Activated T-cell treated with anti-CD3 and anti-CD28 coated beads, Interleukin-2, amount 50 U/mL, for 24 hours (primary cell): ENCODE measurements at places on chromosomes 11 and 22.
A peak's percentile ranks its signal among the peaks of the same experiment; 100 is the strongest.

- DNase-seq = no peak
Observed at GRCh38 chr22:36901411-36902142, 11.9 kb upstream of the CSF2RB start.

GRCh38 chr22:19516378-19517170 is 7.6 kb downstream of the CLDN5 start:
- no peak for DNase-seq

DNA sequence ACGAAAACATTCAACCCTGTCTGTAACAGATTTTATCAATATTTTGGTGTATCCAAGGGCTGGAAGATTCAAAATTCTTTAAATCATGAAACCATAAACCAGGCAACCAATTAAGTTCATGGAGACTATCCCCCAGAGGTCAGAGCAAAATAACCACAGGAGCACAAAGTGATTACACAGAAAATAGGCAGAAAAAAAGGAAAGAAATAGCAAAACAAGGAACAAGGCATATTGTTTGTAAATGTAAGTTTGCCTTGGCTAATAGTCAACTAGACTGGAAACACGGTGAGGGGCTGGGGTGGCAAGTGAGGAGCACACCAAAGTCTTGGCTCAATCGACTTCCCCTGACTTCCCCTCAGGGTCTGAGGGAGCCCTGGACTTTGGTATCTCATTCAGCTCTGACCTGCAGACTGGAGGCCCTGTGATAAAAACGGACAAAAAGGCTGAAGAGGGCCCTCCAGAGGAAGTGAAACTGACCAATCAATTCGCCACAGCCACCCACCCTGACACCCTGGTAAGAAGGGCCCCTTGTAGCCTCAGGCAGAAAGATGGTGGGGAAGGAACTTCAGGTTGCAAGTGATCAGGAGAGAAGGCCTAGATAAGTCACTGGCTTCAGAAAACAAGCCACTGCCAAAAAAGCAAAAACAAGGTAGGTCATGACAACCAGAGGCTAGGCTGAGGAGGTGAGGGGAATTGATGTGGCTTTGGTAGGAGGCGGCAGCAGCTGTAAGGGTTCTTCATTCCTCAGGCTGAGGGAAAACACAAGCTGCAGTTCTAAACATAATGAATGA is 1.8 kb downstream of the SIK3 start:
- peak; percentile 44 for DNase-seq

GRCh38 chr22:35111244-35111643 is 45.3 kb downstream of the ISX start:
- no peak for DNase-seq

GRCh38 chr11:76610871-76611475 is 59.6 kb downstream of the LRRC32 start:
- no peak for DNase-seq

GRCh38 chr22:27804470-27805297 is 3.1 kb upstream of the MN1 start:
- peak; percentile 67 for DNase-seq

GRCh38 chr11:70067591-70068341 is 10.4 kb upstream of the ANO1 start:
- no peak for DNase-seq

DNA sequence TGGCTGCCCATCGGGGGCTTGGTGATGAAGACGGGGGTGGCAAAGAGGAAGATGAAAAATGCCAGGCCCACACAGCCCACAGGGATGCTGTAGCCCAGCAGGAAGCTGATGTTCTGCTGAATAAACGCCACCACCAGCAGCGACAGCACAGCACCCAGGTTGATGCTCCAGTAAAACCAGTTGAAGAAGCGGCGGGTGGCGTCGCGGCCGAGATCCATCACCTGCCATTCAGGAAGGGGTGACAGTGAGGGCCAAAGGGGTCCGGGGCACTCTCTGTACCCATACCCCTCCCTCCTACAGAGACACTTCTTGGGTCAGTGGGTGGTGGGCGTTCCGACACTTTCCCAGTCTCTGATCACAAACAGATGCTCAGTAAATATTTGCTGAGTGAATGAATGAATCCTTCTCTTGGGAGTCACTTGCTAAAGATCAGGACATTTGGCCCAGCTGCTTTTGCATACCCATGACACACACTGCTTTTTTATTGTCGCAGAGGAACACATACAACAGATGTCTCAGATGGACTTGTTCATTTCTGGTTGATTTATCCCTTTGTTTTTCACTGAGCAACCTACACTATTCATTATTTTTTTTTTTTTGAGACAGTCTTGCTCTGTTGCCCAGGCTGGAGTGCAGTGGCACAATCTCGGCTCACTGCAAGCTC is 5.2 kb downstream of the SLC15A3 start:
- DNase-seq = no peak

- DNase-seq = no peak
Observed at GRCh38 chr11:6516865-6517264, 19.8 kb downstream of the DNHD1 start.

DNA sequence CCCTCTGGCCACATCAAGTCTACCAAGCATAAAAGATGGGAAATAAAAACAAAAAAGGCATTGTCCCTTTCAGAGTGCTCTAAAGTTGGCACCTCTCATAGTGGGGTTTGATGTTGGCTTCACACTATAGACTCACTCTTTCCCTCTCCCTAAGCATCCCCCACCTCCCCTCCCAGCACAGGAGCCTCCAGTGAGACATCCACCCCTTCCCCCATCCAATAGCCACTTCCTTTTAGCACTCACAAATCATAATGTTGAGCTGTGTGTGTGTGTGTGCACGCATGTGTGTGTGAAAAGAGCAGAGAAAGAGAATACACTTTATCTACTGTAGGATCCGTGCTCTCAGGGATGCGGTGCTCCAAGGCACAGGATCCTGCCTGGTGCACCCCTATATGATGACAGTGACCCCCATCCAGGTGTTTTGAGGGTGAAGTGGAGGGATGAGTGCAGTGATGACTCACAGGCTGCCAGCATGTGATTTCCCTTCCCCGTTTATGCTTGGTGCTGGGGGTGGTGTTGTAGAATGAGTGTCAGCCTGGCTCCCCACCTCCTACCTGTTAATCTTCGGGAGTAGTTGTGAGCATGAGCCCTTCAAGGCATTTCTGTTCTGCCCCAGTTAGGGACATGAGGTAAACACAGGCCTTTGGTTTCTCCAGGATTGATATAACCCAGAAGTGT is 235.2 kb upstream of the B3GAT1 start:
- no peak for DNase-seq

DNA sequence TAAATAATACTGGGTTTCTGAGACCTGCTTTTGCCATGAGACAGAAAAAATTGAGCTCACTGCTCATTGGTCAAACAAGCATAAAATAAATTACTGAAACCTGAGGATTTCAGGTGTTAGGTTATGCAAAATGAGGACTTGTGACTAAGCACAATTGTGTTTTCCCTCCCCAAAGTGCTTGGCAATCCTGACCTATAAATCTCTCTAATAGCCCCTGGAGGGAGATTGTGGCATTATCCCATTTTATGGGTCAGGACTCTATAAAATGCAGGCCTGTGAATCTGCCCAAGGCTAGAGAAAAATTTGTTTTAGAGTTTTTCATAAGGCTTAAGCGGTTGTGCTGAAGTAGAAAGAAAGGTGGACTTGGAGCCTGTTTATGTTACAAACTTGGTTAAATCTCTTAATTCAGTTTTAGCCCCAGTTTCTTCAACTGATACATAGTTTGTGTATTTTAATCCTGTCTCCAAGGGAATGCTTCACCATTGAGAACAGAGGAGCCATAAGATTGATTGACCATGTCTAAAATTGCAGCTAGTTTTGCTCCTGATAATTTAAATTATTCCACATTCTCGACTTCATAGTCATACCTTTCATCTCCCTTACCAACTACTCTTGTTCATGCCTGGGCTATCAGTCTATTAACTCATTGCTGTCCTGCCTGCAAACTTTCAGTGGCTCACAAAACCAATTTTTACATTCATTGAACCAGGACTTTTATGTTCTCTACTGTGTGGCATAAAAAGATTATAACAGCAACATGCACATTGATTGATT is 63.6 kb upstream of the LRRC4C start:
- no peak for DNase-seq

GRCh38 chr22:20566420-20567260 is 59.2 kb downstream of the MED15 start:
- DNase-seq = peak; percentile 65

DNA sequence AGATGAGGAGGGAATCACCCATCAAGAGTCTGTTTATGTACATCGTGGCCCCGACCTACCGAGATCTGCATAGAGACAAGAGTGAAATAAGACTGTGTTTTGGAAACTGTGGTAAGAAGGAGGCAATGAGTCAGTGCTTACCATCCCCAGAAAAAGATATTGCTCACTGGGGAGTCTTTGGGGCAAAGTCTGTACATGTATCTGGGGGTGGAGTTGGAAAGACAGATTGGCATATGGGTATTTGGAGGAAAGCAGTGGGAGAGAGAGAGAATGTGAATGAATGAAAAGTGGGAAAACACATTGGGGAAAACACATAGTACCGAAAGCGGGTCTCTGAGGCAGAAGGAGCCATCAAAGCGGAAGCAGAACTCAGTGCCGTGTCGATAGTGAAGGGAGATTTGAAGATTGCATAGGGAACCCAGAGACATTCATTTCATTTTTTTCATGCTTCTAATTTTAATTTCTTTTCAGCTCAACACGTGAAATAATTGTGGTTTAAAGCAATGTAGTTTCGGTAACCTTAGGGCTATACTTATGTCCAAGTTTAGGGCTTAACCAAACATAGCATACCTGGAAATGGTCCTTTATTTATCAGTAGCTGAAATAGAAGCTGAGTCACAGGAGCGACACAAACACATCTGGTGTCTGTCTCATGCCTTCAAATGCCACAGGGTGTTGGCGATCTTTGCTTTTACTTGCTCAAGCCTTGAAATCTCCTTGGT is 98.6 kb upstream of the CD44 start:
- no peak for DNase-seq

GRCh38 chr11:74279256-74279655 is 32.2 kb downstream of the P4HA3 start:
- DNase-seq = no peak

- no peak for DNase-seq
Observed at GRCh38 chr11:31966846-31967245, 124.0 kb upstream of the RCN1 start.

GRCh38 chr22:19723983-19724827 is 866 bp downstream of the GP1BB start:
- peak; percentile 65 for DNase-seq

GRCh38 chr22:50456026-50456425 is 18.8 kb downstream of the SBF1 start:
- no peak for DNase-seq

DNA sequence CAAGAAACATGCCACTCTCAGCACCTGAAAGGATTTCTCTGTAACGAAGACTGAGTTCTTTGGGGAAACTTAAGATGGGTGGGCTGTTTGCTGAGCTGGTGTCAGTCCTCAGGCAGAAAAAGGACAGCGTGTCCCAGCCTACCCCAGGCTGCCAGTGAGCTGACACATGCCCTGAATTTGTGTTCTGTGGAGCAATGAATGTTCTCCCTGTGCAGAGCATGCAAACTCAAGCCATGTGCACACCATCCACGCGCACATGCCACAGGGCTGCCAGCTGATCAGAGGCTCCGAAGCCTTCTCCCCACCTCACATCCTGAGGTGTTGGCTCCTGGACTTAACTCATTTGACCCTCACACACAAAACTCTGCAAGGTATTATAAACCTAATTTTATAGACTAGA is 104.9 kb downstream of the KCNC1 start:
- no peak for DNase-seq

GRCh38 chr11:35951680-35952079 is 7.8 kb downstream of the LDLRAD3 start:
- no peak for DNase-seq

- DNase-seq = peak; percentile 83
Observed at GRCh38 chr22:41780746-41781505, 19.6 kb upstream of the CCDC134 start.

DNA sequence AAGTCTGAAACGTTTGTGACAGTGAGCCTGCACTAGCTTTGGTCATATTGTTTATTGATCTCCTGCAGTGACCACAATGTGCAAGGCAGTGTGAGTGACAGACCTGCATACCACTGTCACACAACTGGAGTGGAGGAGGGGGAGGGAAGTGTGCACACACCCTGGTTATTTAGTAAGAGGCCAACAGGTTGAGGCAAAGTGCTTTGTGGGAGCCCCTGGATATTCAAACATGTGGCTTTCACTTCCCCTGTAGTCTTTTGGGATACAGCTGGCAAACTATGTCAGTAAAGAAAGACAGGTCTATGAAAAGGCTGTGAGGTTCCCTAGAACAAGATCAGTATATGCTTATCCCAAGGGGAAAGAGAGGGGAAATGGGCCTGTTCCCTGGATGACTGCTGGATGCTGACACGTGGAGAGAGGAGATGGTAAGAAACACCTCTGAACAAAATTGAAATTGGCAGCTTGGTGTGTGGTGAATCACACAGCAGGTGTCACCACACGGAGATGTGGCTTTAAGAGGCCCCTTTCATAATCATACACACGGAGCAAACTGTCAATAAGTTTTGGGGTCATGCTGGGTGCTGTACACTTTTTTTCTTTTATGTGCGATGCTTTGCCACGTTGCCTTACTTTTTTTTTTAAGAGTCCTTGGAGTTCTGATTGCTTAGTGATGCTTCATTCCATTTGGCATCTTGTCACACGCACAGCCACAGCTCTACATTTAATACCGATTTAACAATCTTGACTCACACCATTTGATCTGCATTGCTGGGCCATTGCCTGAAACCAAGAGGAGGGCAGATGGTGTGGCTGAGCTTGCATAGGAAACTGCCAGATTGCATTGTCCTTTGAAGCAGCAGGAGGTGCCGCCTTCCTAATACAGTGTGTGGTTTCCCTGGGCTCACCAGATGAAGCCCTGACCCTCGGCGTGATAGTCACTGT is 11.3 kb downstream of the OSBP2 start:
- no peak for DNase-seq

DNA sequence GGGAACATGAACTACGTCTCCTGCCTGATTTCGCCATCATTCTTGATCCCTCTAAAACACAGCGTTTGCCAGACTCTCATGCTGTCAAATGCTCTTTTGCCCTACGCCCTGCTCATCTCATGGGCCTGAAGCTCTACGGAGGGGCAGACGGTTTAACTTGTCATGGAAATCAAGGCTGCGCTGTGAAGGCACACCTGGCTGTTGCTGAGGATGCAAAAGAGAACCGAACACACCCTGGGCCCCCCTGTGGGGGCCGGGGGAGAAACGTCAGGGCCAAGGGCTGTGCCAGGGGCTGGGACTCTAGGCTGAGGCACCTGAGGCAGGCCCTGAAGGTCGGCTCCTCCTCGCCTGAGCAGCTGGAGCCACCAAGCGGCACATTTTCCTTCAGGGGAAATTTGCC is 957.2 kb downstream of the BRD1 start:
- no peak for DNase-seq

- DNase-seq = no peak
Observed at GRCh38 chr11:28874706-28875105, 766.5 kb downstream of the METTL15 start.

DNA sequence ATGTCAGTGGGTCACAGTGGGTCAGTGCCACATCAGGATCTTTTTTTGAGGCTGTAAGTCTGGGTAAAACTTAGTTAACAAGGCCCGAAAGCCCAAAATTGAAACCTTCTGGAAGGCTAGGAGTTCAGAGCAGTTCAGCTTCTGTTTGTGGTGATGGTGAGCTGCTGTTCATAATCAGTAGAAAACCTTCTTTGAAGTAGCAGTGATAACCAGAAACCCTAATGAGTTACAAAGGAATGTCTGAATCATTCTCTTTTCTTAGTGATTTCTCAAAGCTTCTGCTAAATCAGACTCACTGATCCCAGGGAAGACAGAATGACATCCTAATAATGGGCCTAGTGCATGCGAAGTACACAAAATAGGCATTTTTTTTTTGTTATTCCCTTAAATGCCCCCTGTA is 124.7 kb downstream of the PARVA start:
- DNase-seq = no peak

GRCh38 chr22:35326854-35327562 is 27.3 kb downstream of the TOM1 start:
- DNase-seq = no peak

- DNase-seq = no peak
Observed at GRCh38 chr11:86812322-86812670, 12.0 kb downstream of the PRSS23 start.
